ENCODE measurements at places on chromosomes 4 and X.

- no peak for DNase-seq
- H3K27ac ChIP-seq, result no peak overlapping the region
- no peak overlapping the region for H3K4me3 ChIP-seq
- no peaks in the 10 kb centered on the region for H3K4me1 ChIP-seq
- H3K36me3 ChIP-seq, result no peaks in the 10 kb centered on the region
Observed at GRCh38 chr4:53498706-53499105, 92.6 kb downstream of the LNX1 start.

GRCh38 chr4:169802873-169803272, 45.1 kb upstream of the HPF1 start:
- no peak overlapping the region for H3K27ac ChIP-seq
- no peaks in the 10 kb centered on the region for H3K36me3 ChIP-seq
- no peak for DNase-seq
- no peaks in the 10 kb centered on the region for H3K27me3 ChIP-seq
- no peak overlapping the region for H3K4me3 ChIP-seq
- no peaks in the 10 kb centered on the region for H3K4me1 ChIP-seq

DNA sequence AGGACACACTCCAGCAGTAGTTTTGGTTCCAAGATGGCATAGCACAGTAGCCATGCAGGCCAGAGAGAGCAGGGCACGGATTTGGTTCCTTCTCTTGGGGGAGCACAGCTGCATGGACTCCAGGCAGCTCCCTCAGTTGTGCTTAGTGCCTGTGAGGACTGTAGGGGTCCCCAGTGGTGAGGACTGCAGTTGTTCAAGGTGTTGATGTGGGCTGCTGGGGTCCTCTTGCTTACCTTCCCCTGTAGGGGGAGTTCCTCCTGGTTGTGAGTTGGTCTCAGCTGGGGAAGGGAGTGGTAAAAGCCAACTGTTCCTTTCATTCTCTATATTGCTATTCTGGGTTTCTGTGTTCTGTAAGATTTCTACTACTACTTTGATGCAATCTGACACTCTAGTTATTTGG, 606.5 kb downstream of the MAGEB5 start:
- H3K4me1 ChIP-seq, result no peaks in the 10 kb centered on the region
- H3K27ac ChIP-seq, result no peak overlapping the region

DNA sequence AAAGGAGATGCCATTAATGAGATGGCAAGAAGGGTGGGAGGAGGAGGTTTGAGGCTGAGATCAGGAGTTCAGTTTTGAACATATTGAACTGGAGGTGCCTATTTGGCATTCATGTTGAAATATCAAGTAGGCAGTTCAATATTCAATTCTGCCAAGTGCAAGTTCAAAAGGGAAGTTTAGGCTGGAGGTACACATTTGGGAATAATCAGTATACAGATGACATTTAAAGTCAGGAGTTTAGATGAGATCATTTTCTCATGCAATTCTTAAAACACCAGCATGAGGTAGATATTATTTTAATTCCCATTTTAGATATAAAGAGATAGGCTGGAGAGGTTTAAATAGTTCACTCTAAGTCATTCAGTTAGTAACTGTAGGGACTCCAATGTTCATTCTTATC, 26.1 kb downstream of the COQ2 start:
- H3K27ac ChIP-seq, result no peak overlapping the region
- peaks cover 21% of the 10 kb centered on the region for H3K4me1 ChIP-seq
- no peak overlapping the region for H3K4me3 ChIP-seq
- H3K27me3 ChIP-seq, result no peaks in the 10 kb centered on the region
- no peaks in the 10 kb centered on the region for H3K36me3 ChIP-seq
- DNase-seq, result no peak

DNA sequence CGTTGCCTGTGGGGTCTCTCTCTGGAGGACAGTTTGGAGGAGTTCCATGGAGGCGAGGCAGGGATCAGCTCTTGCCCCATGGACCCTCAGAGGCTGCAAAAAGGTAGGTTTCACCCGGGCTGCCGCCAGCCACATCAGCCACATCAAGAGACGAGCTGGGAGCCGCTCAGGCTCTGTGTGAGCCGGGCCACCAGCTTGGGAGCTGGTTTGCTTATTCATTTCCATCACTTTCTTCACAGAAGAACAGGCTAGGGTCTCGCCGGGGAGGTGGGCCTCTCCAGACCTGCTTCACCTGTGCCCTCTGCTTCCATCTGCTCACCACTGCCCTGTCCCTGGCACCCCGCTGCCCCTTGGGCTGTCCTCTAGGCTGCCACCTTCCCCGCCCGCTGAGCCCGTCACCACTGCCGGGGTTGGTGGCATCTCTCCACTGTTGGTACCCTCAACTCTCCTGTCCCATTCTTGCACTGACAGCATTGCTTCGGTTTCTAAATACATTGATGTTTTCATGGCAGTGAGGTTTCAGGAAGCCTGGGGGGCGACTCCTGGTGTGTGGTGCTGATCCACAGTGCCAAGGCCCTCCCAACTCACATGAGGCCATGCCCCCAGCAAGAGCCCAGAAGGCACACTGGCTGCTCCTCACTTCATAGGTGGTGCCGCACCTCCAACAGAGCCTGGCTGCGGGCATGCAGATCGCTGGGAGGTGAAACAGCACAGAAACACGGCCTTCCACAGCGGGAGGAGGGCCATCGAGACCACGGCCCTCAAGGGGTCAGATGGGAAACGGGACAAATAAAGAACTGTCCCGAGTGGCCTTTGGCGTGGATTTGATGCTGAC, 4.5 kb upstream of the TREX2 start:
- no peak overlapping the region for H3K4me3 ChIP-seq
- no peaks in the 10 kb centered on the region for H3K27me3 ChIP-seq
- no peaks in the 10 kb centered on the region for H3K4me1 ChIP-seq
- no peak for DNase-seq
- no peaks in the 10 kb centered on the region for H3K36me3 ChIP-seq
- H3K27ac ChIP-seq, result no peak overlapping the region

DNA sequence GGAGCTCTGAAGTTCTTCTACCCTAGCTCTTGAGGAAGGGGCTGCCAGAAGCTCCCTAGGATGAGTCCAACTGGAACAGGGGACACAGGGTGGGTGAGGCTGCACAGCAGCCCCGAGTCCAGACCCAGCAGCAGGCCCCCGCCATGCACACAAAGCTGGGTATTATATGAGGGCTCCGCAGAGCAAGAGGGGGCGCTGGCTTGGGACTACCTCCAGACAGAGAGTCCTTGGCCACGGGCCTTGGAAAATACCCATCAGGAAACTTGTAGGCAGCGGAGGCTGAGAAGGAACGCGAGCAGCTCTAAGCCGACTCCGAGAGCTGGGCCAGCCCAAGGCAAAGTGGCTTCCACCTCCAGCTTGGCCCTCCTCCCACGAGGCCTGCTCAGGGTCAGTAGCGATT, 8.1 kb downstream of the HCFC1 start:
- no peaks in the 10 kb centered on the region for H3K27me3 ChIP-seq
- no peak overlapping the region for H3K4me3 ChIP-seq
- DNase-seq, result no peak
- H3K27ac ChIP-seq, result no peak overlapping the region
- H3K4me1 ChIP-seq, result no peaks in the 10 kb centered on the region
- H3K36me3 ChIP-seq, result no peaks in the 10 kb centered on the region

- peak within 1 kb of the TSS; percentile 74 for H3K4me3 ChIP-seq
- DNase-seq, result peak; percentile 27
- H3K27ac ChIP-seq, result no peak within 1 kb of the TSS
- H3K27me3 ChIP-seq, result no peaks in the 10 kb centered on the region
Observed at GRCh38 chrX:103585411-103586313, at the start of gene TCEAL4. TCEAL4 (plus strand) TSS chrX:103585515; CDS start chrX:103586676, 1,161 bp downstream.

Measured in PC-9 (cell line).